ENCODE measurements at places on chromosomes 2 and 18. TPM values are rescaled to one million over a fixed set of nuclear protein-coding genes. Genes with fewer than 3 reads are reported as not detected.

The HIBCH gene
- total RNA-seq: 16.1 TPM

The LAMA3 gene
- 38.4 TPM for total RNA-seq

The NPAS2 gene
- total RNA-seq: 114 TPM

The RGPD4 gene
- total RNA-seq: 0.08 TPM

The TMEM200C gene
- total RNA-seq: not detected

The DDX18 gene
- total RNA-seq: 78.9 TPM

The PER2 gene
- 3.3 TPM for total RNA-seq

The MTIF2 gene
- 39.2 TPM for total RNA-seq
